ENCODE measurements at places on chromosomes 5 and 9.

GRCh38 chr9:130107955-130108354, 54.2 kb downstream of the GPR107 start:
- no peak for DNase-seq

GRCh38 chr5:157650991-157651611, 1.1 kb downstream of the SOX30 start:
- DNase-seq = no peak

GRCh38 chr9:34163434-34163833, 15.4 kb upstream of the UBAP1 start:
- peak; percentile 40 for DNase-seq

DNA sequence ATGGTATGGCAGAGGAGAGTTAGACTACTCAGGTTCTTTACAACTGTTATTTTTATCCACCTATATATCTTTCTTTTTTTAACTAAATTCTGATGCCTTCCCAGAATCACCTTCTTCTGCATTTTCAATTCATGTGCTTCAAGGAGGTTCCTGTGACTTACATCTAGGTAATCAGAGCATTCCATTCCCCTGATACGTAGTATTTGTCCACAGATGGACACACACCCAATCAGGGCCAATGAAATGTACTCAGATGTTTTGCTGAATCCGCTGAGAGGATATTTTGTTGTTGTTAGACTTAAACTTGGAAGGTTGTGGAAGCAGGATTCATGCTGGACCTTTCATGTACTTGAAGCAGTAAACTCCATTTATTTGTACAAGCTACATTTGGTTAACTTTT, 159.4 kb upstream of the FER start:
- DNase-seq = no peak

DNA sequence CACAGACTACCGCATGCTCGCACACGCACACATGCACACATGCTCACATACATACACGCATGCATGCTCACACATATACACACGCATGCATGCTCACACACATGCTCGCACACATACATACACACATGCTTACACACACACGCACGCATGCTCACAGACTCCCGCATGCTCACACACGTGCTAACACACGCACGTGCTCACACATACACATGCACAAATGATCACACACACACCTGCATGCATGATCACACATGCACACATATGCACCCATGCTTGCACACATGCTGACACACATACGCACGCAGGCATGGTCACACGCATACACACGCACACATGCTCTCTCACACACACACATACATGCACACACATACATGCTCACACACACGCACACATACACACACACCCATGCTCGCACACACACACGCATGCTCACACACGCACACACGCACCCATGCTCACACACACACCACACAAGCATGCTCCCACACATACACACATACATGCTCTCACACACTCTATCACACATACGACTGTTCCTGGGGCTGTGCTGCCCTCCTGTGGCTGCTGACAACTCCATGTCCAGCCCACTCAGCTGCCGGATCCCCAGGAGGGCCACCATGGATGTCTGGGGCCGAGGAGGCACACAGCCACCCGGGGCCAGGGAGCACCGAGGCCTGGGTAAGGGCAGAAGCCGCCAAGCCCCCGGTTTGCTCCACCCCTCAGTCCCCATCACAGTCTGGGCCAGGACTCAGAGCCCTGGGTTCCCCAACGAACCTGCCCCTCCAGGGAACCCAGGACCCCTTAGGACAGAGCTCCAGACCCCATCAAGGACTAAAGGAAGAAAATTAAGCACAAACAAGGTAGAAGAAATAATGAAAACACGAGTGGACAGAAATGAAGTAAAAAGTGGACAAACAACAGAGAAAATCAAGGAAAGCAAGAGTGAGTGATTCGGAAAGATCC, 31.4 kb upstream of the EGFL7 start:
- peak; percentile 91 for DNase-seq

GRCh38 chr5:125398466-125398865, 652.0 kb upstream of the ZNF608 start:
- no peak for DNase-seq

DNA sequence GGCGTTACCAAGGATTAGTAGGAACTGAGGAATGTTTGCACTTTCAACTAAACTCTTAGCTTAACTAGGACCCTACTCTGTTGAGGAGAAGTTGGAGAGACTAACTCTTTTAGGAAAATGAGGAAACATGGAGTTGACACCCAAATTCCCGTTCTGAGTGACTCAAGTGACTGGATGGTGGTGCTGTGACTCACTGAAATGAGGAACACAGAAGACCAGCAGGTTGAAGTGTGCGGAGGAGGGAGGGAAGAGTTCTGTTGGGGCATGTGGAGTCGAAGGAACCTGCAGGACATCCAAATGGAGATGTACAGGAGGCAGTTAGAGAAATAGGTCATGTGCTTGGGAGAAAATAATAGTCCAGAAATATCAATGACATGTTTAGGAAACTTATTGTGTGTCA, 8.2 kb downstream of the HEXB start:
- peak; percentile 74 for DNase-seq

GRCh38 chr5:16768184-16768583, 151.4 kb upstream of the RETREG1 start:
- DNase-seq = no peak

GRCh38 chr5:167128581-167128980, 1162.9 kb upstream of the WWC1 start:
- DNase-seq = no peak

GRCh38 chr5:159533197-159533596, 202.9 kb upstream of the IL12B start:
- DNase-seq = no peak

DNA sequence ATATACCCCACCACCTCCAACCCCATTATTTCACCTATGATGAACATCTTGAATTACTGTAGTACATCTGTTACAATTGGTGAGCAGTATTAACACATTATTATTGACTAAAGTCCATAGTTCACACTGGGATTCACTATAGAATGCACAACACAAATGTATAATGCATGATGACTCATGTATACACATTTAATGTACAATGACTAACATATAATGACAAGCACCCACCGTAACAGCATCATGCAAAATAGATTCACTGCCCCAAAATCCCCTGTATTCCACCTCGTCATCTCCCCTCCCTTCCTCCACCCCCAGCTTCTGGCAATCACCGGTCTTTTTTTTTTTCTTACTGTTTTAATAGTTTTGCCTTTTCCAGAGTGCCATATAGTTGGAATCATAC, 47.1 kb upstream of the NEK6 start:
- peak; percentile 96 for DNase-seq

DNA sequence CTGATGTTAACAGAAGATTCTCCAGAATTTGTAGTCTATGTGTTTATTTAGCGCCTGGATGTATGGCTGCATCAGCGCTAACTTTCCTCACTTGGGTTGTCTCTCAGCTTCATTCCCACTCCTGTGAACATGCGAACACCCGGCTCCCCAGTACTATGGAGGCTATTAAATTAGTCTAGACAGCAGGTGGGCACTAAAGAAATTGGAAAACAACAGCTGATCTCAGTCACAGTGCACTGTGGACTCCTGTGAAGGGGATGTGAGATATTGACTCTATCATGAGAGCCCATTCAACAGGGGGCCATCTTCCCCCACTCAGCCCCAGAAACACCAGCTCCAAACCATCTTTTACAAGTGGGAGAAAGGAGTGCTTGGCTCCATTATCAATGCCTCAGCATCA, 471.0 kb downstream of the KDM4C start:
- DNase-seq = no peak

DNA sequence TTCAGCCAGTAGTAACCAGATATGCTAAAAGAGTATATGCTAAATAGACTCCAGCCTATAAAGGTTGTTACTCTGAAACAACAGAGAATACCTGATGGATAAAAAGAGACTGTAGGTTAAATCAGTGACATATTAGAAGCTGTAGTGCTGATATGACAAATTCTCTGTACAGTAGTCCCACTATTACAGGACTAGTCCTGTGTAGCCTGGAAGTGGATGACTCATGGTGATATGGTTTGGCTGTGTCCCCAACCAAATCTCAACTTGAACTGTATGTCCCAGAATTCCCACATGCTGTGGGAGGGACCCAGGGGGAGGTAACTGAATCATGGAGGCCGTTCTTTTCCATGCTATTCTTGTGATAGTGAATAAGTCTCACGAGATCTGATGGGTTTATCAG, 276.2 kb upstream of the POU5F2 start:
- no peak for DNase-seq

Measured in suppressor macrophage treated with lipopolysaccharide for 1 hour (primary cell).